ENCODE measurements at places on chromosomes 3 and 15.
A peak's percentile ranks its signal among the peaks of the same experiment; 100 is the strongest.

- DNase-seq = no peak
Observed at GRCh38 chr3:32414522-32415202, 23.0 kb downstream of the CMTM7 start.

DNA sequence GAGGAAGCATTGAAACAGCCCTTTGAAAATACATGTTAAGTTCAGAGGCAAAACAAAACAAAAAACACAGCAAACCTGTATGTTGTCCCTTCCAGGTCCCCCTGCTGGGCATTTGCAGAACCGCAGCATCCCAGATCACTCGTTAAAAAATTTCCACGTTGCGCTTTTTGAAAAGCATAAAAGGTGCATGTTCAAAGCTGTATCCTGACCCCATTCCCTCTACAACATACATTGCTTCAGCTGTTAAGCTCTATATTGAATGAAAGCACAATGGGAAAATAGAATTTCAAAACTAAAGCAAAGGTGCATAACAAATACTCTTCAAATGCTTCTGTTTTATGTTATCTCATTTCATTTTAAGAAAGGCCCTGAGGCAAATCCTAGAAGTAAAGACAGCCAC, 328.3 kb downstream of the THSD4 start:
- peak; percentile 15 for DNase-seq

DNA sequence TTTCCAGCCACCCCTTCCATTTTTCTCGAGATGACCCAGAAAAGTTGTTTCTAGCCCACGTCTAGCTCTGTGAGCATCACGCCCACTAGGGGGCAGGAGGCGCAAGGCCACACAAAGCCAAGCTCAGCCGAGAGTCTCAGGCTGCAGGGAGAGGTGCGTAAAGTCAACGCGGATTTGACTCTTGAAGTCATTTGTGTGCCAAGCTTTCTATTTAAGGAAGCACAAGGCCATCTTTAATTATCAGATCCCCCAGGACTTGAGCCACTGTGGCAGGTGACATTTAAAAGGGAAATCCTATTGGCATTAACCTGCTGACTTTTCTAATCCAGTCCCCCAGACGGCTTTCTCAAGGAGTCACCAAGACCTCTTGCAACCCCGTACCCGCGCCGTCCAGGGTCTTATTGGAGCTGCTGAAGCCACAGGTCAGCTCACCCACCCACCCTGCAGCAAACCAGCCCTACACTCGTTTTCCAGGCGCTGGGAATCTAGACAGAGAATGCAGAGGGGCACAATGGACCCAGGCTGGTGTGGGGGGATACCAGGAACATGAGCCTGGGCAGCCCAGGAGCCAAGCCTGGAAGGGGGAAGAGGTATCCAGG, 62.1 kb downstream of the CAPN7 start:
- peak; percentile 56 for DNase-seq

GRCh38 chr15:68589783-68590710, 11.3 kb downstream of the CORO2B start:
- no peak for DNase-seq
